ENCODE measurements at places on chromosomes 6 and 20.

GRCh38 chr6:169510871-169511270, 191.0 kb downstream of the WDR27 start:
- DNase-seq = no peak

GRCh38 chr20:62387219-62387913, 463 bp downstream of the RPS21 start:
- DNase-seq = peak; percentile 37

DNA sequence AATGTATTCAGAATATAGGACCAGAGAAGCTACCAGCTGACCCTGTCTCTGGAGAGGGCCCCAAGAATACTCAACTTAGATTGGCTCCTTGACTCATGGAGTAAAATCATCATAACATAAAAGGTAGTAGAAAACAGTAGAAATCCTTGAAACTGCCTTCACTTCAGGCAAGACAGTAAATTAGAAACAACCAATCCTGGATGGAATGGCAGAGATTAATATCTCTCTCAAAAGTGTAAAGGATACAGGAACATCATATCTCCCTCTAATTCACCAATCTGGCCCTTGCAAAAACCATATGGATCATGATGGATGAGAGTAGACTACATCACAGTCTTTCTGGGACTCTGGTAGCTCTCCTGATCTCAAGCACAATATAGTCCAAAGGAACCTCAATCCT, 20.4 kb upstream of the EPM2A start:
- DNase-seq = no peak

- DNase-seq = no peak
Observed at GRCh38 chr6:148521586-148521985, 178.9 kb downstream of the SASH1 start.

DNA sequence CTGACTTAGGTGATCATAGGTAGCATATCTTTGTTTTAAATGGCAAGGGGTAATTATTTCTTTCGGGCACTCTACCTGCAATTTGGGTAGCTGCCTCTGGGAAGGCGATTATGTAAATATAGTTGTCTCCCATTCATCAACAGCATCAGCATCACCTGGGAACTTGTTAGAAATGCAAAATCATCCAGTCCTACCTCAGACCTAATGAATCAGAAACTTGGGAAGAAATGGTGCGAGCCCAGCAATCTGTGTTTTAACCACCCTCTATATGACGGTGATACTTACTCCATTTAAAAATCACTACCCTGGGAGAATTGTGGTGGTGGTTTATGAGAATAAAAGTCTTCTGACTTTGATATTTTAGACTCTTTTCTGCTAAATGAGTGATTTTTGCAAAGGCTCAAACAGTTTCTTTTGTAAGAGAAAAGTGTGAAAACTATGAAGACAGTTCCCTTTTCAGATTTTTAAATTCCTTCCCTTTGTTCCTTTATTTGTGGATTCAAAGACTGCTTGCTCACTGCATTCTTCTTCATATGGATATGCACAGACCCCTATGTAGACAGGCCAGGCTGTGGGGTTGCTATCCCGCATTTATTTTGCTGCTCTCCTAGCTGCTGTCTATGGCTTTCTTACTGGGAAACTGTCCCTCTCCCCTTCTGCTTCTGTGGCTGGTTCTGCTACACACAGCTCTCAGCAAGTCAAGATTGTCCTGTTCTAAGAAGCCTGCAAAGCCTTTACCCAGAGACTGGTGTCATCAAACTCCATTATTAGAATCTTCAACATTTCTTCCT, 365.3 kb downstream of the RNF144B start:
- DNase-seq = no peak

DNA sequence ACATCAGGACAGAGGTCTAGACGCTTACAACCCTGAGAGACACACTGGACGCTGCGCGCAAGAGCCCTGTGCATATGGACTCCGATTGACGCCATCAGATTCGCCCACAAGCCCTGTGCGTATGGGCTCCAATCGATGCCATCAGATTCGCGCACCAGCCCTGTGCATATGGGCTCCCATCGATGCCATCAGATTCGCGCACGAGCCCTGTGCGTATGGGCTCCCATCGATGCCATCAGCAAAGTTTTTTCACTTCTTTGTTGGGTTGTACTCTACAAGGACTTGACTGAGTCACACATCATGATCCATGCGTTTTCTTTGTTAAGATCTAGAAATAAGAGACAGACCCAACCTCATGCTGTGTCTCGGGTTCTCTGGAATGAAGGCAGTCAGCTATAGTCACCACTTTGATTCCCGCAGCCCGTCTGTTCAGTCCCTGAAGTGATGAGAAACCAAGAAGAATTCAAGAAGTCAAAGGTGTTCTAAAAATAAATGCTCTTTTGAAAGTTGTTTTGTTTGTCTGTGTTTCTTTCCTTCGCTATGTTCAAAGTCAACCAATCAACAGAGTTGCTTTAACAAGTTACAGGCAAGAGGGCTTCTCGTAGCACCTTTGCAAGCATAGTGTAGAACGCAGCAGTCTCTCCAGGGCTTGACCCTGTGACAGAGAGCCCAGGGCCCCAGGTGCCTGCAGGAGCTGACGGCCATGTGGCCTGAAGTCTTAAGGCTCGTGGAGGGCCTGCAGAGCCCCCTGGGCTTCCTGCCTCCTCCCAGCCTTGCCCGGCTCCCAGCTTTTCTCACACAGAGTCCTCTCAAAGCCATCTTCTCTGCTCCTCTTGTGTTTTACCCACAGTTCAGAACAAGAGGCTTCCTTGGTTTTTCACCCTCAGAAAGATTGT, 7.9 kb downstream of the RPS6KA2 start:
- no peak for DNase-seq

GRCh38 chr6:150249261-150249660, 106.4 kb downstream of the PPP1R14C start:
- DNase-seq = no peak

DNA sequence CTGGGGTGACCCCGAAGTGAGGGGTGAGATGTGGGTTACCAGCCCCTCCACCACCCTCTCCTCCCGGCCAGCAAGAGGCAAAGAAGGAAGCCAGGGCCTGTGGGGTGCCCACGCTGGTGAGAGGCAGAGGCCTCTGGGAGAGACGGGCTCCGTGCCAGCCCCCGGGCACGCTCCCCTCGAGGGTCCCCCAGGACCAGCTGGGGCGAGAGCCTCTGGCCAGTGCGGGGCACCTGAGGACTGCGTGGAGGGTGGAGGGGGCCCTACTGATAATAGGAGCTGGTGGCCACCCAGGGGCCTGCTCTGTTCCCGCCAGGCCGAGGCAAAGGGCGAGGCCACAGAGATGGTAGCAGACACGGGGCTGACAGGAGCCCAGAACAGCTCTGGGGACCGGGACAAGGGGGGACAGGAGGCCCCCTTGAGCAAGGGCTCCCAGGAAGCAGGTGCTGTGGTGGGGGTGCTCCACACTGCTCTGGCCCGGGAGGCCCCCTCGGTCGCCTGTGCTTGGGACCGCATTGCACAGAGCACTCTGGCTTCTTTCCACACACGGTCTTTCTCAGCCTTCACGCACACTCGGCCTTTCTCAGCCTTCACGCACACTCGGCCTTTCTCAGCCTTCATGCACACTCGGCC, 226.9 kb downstream of the TTLL2 start:
- DNase-seq = no peak

DNA sequence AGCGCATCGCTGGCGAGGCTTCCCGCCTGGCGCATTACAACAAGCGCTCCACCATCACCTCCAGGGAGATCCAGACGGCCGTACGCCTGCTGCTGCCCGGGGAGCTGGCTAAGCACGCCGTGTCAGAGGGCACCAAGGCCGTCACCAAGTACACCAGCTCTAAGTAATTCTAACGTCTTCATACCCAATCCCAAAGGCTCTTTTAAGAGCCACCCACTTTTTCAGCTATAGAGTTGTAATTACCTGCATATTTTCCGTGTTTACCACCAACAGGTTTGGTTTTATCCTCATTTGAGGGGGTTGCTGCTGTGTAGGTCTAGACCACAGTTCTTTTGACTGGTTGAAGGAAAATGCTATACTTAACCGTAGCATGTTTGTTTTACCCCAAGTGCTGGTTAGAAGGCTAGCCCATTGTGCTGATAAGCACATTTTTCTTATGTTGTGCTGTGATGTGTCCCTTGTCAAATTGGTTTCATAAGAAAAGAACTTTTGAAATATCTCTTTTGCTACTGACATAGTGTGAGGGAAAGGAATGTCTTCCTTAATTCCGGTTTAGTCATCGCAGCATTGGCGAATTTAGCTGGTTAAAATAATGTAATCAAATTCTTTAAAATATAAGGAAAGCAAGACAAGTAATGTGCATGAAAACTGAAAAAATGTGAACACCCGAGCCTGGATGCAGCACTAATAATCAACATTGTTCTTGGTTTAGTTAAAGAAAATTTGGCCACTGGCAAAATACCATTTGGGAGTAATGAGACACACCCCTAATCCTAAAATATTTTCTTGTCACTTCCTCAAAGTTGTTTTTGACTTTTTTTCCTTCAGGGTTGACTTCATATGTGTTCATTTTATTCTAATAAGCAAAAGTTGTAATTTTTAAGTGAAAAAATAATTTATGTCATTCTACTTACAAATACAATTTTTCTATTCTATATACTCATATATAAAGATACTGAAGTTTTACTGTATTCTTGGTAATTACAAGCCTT, 112.8 kb downstream of the HFE start:
- peak; percentile 86 for DNase-seq

GRCh38 chr6:35312807-35313206, 15.2 kb downstream of the DEF6 start:
- DNase-seq = no peak

GRCh38 chr20:61769286-61769832, 296.3 kb downstream of the TAF4 start:
- DNase-seq = no peak

DNA sequence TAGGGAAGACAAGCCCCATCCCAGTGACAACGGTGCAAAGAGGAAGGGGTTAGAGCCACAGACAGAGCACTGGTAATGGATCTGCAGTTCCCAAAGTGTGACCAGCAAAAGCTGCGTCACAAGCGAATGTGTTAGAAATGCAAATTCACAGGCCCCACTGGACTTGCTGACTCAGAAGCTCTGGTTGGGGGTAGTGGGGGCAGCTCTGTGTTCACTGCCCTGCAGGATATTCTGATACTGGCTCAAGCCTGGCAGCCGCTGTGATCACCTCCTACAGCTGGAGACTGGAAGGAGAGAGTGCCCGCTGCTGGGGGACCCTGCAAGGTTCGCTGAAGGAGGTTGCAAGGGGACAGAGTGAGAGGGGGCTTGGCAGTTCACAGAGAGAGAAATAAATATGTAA, 179.7 kb upstream of the CDH4 start:
- DNase-seq = no peak

DNA sequence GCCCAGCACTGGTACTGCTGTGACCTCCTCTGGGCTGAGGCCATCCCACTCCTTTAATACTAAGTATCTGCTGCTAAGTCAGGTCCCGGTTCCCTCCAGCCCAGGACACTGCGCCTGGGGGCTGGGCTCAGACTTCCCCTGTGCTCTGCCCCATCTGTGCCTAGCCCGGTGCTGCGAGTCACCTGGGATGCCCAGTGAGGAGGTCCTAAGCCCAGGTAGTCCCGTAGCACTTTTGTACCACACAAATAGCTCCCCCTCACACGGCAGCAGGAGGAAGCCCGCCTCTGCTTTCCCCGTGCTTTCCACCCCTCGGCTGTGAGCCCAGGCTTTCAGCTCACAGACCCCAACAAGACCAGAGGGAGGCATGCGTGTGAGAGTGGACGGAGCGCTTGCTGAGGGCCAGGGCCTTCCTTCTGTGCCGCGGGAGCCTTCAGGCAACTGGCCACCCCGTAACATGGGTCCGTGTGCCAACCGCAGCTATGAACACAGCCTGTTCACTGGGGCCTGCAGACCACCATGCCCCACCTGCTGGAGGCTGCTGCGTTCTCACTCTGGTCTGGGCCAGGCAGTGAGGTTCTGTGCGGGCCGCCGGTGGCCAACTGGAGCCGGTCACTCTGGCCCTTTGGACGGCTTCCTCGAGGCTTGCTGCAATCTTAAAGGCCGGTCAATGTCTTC, 79.9 kb upstream of the MPC1 start:
- DNase-seq = no peak

DNA sequence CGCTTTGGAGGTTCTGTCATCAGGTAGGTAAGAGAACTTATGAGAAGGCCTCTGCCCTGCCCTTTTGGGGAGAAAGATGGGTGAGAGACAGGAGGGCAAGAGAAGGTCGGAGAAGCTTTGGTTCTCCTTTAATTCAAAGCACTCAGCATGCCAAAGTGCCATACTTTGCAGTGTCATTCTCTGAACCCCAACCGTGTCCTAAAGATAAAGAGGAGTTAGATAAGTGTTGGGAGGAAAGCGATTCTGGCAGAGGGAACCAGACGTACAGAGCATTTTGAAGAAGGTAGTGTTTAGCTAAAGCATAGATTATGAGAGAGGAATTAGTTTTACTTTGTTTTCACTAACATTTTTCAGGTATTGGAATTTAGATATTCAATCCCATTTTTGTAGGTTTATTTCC, 40.3 kb downstream of the NKAIN2 start:
- DNase-seq = no peak

DNA sequence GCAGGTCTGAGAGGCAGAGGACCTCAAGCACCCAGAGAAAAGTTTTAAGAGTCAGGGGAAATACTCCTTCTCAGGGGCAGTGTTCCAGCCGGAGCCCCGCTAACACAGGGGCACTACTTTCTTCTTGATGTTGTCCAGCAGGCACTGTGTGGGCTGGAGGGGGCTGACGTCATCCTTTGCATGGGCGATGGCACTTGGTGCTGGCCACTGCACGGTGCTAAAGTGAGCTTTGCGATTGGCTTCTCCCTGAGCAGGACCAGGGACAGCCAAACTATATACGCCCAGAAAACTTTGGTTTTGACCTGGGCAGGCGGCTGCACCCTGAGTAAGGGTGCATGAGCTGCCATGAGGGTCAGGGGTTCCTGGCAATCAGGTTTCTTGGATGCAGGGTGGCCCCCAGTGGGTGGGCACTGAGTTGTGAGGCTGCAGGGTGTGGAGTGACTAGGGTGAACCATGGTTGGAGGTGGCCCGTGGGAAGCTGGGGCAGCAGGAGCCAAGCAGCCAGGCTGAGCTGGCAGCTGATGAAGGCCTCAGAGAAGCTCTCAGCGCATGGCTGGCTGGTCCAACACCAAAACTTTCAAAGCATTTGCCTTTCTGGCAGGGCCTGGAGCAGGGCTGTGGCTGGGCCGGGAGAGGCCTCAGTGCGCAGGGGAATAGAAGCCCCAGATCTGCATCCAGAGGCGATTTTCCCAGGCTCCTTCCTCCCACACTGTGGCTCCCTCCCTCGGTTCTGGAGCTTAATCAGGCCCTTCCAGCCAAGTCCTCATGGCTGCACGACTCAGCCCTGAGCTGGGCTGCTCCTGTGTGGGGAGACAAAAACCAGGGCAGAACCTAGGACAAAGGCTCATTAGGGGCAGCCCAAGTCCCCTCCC, 18.3 kb downstream of the MRPS18A start:
- no peak for DNase-seq

- DNase-seq = no peak
Observed at GRCh38 chr6:140134224-140134623, 759.8 kb upstream of the CITED2 start.

GRCh38 chr6:90537723-90538258, 49.1 kb downstream of the MAP3K7 start:
- no peak for DNase-seq
